ENCODE measurements at places on chromosomes 2 and 18.

DNA sequence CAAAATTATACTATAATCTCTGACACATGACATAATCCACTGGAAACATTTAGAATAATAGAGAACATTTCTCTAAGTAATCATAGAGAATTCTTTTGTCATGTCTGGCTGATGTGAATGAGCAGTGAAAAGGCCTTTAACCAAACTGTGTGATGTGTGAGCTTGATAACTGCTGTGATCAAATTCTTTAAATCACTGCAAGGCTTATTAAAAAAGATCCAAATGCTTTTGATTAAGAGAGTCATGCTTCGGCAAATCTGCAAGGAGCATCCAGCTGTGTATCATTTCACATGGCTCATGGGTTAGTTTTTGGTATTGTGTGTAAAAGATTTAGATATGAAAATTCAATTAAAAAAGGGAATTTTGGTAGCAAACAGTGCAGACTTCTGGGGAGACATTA, 58.6 kb upstream of the TFPI start:
- DNase-seq, result no peak

- DNase-seq, result no peak
These were observed 15.9 kb downstream of the MYO7B start for GRCh38 chr2:127551221-127551930.

- DNase-seq, result no peak
These were observed 823.4 kb upstream of the ZEB2 start for GRCh38 chr2:145343287-145343686.

DNA sequence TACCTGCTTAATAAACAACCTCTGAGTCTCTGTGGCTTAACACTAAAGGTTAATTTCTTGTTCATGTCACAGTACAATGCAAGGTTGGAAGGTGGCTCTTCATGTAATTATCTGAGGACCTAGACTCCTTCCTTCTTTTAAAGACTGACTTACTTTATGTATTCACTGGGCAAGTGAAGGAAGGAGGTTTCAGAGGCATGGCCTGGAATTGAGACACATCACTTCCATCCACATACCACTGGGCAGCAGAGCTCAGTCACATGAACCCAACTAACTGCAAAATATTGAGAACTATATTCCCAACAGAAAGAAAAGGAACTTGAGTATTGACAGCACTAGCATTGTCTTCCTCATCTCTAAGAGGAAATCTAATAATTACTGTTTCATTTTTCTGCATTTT, 57.5 kb upstream of the FN1 start:
- no peak for DNase-seq

DNA sequence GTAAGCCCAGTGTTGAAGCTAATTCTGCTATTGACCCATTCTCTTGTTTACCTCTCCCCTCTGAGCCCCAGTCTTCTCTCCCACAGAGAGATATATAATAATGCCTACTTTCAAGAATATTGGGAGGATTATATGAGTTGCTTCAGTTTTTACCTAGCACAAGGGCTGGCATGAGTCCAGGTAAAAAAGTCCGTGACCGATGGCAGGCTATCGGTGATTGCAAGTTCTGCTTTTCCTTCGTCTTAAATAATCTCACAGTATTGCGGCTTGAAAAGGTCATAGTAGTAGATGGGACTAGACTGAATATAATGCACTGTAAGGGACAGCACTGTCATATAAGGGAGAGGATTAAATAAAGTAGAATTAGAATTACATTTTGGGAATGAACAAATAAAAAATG, 77.6 kb downstream of the KIF5C start:
- no peak for DNase-seq

GRCh38 chr2:197211881-197212342, 98.7 kb downstream of the ANKRD44 start:
- no peak for DNase-seq

DNA sequence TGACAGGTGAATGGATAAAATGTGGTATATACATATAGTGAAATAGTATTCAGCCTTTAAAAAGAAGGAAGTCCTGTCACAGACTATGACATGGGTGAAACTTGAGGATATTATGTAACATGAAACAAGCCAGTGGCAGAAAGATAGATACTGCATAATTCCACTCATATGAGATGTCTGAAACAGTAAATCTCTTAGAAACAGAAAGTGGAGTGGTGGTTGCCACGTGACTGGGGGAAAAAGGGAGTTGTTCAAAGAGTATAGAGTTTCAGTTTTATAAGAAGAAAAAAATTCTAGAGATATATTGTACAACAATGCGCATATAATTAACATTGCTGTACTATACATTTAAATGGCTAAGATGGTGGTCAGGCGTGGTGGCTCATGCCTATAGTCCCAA, 178.2 kb upstream of the ATP5MC3 start:
- no peak for DNase-seq

All from femur (tissue), 1 donor.